ENCODE measurements at places on chromosomes 7 and 10.

- no peak for DNase-seq
These were observed 36.4 kb downstream of the OR13A1 start for GRCh38 chr10:45278860-45279498.

- DNase-seq: no peak
These were observed 165.1 kb downstream of the TNS3 start for GRCh38 chr7:47416492-47417480.

- no peak for DNase-seq
These were observed 112.2 kb downstream of the CNOT4 start for GRCh38 chr7:135397689-135398088.

DNA sequence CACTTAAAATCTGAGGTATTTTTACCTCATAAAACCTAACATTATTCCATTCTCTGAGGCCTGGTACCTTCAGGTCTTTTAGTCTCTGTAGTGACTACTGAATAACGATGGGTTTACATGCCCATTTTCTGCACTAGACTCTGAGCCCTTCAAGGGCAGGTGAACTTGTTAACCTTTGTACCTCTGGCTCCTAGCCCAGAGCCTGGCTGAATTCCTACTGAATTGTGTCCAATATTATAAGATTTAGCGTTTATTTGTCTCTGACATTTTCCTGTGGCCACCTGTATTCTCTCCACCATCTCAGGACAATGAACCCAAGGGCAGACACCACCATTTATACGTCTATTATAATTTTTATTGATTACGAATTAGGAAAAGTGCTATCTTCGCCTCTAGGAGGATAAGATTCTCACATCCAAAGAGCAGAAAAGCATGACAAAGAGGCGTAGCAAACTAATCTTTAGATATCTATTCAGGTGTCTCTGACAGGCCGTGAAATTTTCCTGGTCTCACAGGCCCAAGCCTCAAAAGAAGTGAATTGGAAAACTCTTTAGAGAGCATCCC, 27.9 kb upstream of the HNRNPH3 start:
- no peak for DNase-seq

- peak; percentile 47 for DNase-seq
These were observed 26.9 kb downstream of the ASAH2 start for GRCh38 chr10:50224330-50224952.

DNA sequence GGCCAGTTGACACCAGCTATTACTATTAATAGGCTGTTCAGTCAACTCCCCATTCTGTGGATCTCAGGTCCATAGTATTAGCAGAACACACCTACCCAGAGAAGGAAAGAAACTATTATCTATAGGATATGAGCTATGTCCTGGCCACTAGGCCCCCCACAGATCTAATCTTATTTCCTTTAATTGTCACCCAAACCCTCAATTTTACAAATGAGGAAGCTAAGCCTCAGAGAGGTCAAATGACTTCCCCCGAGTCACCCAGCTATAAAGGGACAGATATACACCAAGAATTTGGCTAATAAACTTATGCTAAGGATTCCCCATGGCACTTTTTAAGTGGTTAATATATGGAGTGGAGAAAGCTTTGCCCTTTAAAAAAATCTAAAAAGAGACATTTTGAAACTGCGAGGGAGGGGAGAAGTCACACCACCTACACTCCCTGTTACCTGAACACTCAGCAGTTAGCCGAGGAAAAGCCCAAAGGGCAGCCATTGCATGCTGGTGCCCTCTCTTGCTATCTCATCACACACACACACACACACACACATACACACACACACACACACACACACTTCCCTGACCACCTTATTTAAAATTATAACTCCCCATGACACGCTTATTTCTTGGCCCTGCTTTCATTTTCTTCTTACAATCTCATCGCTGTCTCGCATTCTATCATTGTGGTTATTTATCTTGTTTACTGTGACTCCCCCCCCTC, 157.0 kb upstream of the ADO start:
- DNase-seq: no peak

GRCh38 chr7:138853448-138853847, 55.5 kb upstream of the ATP6V0A4 start:
- DNase-seq: no peak

- no peak for DNase-seq
These were observed 6.9 kb downstream of the CHPF2 start for GRCh38 chr7:151238924-151239836.

GRCh38 chr10:96205580-96205979, 65.8 kb downstream of the BLNK start:
- no peak for DNase-seq

GRCh38 chr7:142018154-142018553, 22.5 kb downstream of the MGAM start:
- DNase-seq: no peak

DNA sequence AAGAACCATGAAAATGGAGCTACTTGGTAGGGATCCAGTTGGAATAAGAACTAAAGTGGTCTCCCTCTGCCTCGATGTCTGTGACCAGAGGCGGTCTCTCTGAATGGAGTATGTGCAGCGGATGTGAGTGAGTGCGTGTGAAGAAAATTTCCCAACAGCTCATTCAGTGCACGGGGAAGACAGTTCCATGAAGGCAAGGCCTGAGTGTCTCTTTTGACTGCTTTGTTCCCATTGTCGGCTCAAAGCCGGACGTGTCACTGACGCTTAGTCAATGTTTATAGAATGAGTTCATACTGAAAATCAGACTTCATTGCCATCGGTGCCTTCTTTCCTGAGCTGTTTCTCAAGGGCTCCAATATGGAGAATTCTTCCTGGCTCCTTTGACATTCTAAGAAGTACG, 55.3 kb upstream of the GRB10 start:
- no peak for DNase-seq

- DNase-seq: no peak
These were observed 35.3 kb downstream of the SKIDA1 start for GRCh38 chr10:21490028-21490710.

DNA sequence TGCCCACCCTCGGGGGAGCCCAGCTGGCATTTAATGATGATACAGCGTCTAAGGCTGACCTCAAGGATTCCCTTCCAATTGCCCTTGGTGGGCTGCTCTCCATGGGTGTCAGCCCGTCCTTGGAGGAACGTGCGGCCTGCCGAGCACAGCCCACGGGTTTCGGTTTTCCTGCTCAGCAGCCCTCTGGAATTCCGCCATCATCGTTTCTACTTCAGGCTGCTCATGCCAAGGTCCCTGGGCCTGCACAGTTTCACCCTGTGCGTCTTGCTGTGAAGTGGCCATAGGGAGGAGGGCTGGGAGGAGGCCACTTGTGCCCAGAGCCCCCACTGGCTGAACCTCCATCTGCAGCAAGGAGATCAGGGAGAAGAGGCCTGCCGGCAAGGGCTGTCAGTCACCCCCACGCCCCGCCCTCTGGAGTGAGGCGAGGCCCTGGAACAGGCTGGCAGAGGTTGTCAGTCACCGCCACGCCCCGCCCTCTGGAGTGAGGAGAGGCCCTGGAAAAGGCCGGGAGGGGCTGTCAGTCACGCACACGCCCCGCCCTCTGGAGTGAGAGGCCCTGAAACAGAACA, 82.8 kb downstream of the CHST15 start:
- DNase-seq: no peak

GRCh38 chr7:102837802-102838201, 75.0 kb upstream of the LRRC17 start:
- no peak for DNase-seq

GRCh38 chr7:86947929-86948328, 111.5 kb downstream of the ELAPOR2 start:
- DNase-seq: peak; percentile 31

GRCh38 chr7:109479388-109479787, 909.7 kb downstream of the DNAJB9 start:
- DNase-seq: no peak

DNA sequence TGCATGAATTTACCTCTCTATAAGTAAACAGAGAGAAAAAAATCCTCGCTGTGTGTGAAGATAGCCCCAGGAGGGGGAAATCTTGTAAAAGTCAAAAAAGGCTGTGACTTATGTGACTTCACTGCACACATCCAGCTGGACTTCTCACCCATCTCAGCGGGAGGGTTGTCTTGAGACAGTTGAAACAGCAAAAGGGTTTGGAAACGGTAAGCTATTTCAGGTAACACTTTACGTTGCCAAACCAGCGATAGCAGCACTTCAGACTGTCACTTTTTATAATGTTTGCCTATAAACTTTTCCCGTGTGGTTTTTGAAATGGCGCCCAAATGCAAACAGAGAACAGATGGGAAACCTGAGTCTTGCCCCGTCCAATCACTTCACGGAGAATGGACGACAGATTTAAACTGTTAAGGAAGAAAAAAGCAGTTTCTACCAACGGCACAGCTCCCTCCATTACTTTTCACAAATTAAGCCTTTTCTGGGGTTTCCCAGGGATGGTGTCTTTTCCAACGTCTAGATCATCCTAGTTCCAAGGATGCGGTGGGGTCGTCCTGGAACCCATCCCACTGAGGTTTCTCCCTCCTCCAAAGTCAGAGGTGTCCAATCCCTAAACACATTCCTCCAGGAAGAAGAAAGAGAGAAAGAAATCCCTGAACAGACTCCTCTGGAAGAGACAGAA, 25.2 kb downstream of the FGFR2 start:
- no peak for DNase-seq

DNA sequence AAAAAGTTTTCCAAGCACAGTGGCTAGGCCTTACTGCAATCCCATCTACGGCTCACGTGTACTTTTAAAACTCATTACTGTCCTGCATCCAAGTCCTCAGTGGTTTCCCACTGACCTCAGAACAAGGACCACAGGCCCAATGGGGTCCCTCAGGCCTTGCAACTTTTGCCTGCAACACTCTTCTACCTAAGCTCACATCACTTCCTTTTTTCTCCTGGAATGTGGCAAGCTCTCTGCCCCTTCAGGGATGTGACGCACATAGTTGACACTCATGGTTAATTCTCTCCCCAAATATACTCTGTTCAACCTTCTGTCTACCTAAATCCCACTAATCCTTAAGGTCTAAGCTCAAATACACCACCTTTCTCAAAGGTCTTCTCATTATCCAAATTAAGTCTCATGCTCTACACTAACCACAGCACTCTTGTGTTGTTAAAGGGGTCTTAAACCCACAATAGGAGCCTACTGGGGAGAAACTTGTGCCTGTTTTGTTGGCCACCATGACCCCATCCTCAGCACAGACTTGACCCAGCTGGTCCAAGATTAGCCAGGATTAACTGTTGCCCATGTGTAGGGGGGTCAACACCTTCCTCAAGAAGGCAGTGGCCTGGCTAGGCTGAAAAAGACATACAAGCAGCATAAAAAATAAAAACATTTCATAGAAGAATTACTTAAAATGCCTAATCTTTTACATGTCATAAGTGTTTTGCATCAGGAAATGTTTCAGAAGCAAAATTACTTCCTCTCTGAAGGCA, 15.2 kb downstream of the HNRNPF start:
- no peak for DNase-seq

DNA sequence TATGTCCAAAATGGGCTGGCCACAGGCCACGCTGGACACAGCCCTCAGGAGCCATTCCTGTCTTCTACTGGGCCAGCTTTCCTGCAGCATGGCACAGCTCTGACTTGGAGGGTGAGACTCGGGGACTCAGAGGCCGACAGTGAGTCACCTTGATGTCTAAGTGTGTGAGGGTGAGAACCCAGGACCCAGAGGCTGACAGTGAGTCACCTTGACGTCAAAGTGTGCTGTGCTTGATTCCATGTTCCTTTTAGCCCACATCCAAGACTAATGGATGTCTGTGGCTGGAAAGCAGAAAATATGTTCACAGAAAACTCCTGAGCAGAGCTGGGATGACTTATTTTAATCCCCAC, 6.0 kb upstream of the FAM170B start:
- peak; percentile 85 for DNase-seq

GRCh38 chr7:138328215-138328614, 131.8 kb upstream of the TRIM24 start:
- DNase-seq: no peak

GRCh38 chr7:66301737-66302136, 96.6 kb downstream of the TPST1 start:
- no peak for DNase-seq

- no peak for DNase-seq
These were observed 1.0 kb downstream of the SRGN start for GRCh38 chr10:69088801-69089501.

DNA sequence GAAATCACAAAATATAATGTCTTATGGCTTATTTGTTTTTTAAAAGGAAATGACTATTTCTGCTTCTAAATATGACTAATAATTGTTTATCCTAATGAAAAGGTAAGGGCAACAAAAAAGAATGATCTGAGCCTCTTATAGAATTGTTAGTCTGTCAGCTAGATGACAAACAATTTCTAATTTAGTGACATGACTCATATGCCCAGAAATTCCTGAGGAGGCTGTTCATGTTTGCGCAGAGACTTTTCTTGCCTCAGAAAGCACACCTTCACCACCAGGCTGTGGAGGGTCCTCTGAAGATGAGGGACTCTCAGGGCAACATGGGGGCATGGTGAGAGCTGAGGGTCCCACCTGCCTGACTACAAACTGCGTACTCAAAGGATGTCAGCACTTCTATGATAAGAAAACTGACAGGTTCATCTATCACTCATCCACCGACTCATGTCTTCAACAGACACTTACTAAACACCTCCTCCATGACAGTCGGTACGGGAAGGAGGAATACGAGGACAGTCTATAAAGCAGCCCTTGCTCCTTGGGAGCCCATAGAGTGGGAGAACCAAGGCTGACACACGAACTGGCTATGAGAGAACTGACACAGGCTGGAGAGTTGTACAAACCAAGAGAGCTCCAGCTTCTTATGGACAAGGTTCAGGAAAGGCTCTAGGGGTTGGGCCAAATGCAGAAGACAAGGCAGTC, 102.0 kb downstream of the PKD1L1 start:
- peak; percentile 9 for DNase-seq

DNA sequence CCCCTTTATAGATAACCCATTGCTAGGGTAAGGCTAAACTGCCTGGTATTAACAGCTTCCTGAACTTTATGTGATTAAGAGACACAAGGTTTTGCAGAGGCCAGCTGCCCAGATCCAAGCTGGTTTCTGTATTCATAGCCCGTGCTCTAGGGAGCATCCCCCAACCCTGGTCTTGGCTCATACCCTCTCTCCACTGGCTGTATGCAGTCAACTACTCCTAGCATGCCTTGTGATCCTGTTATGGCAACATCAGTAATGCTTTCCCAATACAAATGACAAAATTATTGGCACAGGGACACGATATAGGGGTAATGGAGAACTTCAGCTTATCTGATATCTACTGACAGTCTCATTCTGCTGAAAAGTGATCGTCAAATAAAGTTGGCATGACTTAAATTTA, 202.8 kb upstream of the MKLN1 start:
- DNase-seq: no peak

- no peak for DNase-seq
These were observed 53.3 kb downstream of the ZNF680 start for GRCh38 chr7:64509583-64509982.

- no peak for DNase-seq
These were observed 13.1 kb upstream of the SLC26A3 start for GRCh38 chr7:107816011-107816566.

GRCh38 chr10:132209978-132210530, 23.3 kb downstream of the DPYSL4 start:
- DNase-seq: no peak

DNA sequence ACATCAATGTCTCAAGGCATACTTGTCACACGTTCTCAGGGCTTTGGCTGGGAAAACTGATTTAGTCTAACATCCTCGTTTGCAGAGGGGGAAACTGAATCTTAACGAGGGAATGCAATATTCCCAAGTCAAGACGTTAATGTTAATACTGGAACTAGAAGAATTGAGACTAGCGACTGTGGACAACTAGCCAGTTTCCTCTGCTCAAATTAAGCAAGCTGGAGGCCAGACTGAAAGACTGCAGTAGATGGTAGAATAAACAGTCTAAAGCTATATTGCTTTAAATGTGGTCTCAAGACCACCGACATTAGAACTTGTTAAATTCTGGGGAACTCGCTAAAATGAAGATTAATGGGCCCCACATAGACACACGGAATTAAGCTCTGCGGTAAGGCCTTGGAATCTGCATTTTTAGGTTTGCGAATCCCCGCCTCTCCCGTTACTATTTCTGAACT, 639 bp upstream of the TFAM start:
- no peak for DNase-seq

Measured in HS-5 (cell line).